ENCODE measurements at places on chromosomes 12 and 14.

DNA sequence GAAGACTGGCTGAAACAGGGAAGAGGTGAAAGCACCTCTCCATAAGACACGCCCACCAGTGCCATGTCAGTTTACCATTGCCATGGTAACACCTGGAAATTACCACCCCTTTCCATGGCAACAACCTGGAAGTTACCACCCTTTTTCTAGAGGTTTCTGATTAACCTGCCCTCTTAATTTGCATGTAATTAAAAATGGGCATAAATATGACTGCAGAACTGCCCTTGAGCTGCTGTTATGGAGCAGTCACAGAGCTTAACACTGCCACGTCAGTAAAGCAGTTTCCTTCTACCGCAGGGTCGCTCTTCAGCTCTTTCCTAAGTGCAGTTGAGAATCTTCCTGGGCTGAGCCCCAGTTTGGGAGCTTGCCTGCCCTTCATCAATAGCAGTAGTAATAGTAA is 55.2 kb downstream of the RASSF3 start:
- DNase-seq = peak; percentile 34

DNA sequence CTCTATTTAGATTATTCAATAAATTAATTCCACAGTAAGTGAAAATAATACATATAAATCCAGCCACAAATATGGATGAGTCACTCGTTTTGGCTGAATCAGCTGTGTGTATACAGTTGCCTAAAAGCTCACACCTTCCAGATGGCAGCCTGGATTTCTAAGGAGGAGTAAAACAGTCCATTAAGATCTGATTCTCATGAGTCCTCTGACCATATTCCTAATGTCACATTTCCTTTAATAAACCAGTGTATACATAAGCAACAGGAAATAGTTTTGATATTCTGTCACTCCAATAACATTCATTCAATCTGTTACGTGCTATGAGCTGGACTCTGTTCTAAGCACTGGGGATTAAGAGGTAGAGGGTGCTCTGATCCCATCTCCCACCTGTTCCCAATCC is 21.8 kb downstream of the MDM1 start:
- peak; percentile 94 for DNase-seq

DNA sequence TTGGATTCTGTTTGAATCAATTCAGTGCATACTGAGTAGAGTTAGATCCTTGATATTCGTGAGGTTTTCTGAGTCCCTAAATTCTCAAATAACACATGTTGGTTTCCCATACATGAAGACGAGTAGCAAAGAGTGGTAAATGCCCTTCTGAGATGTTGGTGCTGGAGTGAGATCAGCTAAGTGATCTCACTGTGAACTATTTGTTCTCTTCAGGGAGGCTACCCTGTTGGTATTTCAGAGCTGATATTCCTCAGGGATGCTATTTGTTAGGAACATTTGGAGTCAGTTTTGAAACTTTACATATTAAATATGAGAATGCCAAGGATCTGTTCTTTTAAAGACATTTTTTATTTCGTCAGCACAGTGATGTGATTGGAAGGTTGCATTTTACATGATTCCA is 54.7 kb downstream of the SUSD6 start:
- no peak for DNase-seq

GRCh38 chr12:111450676-111451075 is 45.0 kb downstream of the SH2B3 start:
- DNase-seq = no peak

- DNase-seq = no peak
These were observed at the start of gene NTF3 for GRCh38 chr12:5432011-5432400. NTF3 (plus strand) TSS chr12:5432108; CDS start chr12:5432325, 217 bp downstream.

DNA sequence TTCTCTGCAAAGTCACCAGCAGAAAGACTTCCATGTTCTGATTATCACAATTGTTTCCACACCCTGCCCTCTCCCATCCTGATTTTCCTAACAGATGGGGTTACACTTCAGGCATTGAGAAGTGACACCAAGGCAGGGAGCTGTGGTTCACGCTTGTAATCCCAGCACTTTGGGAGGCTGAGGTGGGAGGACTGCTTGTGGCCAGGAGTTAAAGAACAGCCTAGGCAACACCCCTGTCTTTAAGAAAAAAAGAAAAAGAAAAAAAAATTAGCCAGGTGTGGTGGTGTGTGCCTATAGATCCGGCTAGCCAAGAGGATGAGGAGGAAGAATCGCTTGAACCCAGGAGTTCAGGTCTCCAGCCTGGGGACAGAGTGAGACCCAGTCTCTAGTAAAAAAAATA is 5.2 kb downstream of the PPP1CC start:
- DNase-seq = no peak

GRCh38 chr14:55127460-55127951 is 1.5 kb upstream of the LGALS3 start:
- peak; percentile 62 for DNase-seq

DNA sequence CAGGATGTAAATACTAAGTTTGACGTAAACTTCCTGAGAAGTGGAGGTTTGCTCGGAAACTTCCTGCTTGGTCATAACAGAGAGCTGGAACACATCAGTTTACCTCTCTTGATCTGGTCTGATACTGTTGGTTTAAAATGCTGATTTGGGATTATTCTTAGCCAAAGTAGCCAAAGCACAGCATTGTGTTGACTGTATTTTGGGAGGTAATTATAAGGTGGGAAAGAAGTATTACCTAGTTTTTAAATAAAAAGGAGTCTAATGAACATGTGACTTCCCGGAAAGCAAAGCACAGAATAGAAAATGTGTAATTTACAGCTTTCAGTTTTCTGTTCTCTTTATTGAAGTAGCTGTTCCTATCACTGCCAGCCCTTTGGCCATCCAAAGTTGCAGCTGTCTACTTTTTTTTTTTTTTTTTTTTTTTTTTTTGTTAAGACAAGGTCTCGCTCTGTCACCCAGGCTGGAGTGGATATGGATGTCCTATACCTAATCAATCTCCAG is 52.2 kb upstream of the SRP54 start:
- no peak for DNase-seq

GRCh38 chr12:131854861-131855476 is 26.8 kb downstream of the MMP17 start:
- DNase-seq = no peak

- DNase-seq = no peak
These were observed 52.9 kb downstream of the GNS start for GRCh38 chr12:64706306-64706705.

GRCh38 chr12:46990211-46990610 is 89.2 kb upstream of the PCED1B start:
- no peak for DNase-seq

GRCh38 chr12:124422570-124423523 is 128.0 kb downstream of the RFLNA start:
- peak; percentile 83 for DNase-seq

DNA sequence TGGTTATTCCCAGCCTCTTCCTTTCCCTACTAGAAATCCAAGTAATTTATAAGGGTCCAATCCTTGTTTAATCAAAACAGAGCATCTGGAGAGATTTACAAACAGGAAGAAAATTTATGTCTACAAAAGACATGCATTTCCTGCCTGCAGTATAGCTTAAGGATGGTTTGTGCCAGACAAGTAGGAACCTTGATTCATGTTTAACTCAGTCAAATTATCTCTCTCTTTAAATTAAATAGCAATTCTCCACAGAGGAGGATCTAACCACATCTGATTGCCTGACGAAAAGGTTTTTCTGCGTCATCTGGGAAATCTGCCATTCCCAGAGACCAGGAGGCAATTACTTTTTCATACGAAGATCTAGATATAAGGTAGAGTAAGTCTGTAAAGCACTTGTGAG is 105.2 kb downstream of the ZFC3H1 start:
- no peak for DNase-seq

GRCh38 chr12:107311682-107312081 is 218.3 kb upstream of the CRY1 start:
- no peak for DNase-seq

DNA sequence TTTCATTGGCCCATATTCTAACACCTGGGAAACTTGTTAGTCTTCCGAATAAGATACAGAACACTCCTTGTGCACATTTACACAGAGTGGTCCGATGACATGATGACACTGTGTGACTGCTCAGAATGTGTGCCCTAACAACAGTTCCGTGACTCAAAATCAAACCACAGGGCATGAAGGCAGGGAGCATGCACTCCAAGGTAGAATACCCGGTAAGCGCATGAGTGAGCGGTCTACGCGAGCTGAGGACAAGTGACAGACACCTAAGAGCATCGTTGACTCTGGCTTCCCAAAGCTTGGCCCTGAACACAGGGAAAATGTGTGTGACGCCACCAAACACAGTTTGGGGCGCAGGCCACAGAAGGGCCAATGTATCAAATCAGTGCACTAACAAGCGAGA is 18.6 kb downstream of the CLIP1 start:
- DNase-seq = no peak

DNA sequence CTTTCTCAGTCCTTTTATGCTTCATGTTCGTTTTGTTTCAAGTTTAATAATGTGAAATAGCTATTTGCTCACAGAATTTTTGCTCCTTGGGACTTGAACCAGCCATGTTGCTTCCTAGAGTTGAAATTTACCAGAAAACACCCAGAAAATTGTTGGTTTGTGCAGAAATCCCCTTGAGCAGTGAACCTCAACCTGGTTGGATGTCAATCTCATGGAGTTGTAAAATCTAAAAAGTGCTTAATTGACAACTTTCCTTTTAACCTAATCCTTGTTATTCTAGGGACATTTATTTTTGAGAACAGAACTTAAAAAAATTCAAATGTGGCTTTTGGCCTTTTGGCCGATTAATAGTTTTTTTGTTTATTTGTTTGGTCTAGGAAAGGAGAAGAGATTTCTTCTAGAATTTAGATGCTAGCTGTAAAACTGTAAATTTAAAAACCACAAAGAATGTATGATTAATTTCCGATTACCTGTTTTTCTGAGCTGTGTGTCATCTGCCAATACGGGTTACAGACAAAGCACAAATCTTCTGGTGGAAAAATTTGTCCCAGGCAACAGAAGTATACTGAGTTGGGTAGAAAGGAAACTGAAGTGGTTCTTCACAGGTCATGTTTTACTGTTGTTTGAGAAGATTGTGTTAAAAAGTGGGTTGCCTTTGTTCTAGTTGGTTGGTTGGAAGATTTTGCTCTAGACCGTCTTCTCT is 154.4 kb downstream of the FUT8 start:
- peak; percentile 44 for DNase-seq

GRCh38 chr12:4147031-4147481 is 126.5 kb upstream of the CCND2 start:
- DNase-seq = no peak

DNA sequence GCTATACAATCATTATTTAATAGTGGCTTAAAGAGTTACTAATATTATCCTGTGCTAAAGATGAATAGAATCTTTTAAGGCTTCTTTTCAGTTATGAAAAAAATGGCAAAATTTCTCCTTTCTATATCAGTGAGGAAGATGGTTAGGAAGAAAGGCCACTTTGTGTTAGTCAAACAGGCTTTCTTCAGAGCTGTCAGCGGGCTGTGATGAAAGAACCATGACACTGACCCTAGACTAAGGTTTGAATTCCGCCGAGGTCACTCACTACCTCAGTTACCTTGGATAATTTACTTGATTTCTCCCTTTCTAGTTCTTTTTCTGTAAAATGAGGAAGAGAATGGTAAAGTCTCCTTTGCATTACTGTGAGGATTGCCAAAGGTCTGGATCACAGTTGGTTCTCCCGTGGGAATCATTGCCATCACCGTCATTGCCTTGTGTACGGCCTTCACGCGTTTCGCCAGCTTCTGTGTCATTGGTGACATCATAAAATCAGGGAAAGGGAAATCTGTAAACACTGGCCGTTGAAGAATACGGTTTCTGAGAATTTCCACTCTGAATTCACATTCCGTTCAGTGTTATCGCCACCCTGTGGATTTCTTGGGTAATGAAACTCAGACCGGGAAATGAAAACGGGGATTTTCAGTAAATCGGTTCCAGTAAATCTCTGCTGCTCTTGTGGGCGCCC is 26.7 kb upstream of the YBX3 start:
- DNase-seq = peak; percentile 92

DNA sequence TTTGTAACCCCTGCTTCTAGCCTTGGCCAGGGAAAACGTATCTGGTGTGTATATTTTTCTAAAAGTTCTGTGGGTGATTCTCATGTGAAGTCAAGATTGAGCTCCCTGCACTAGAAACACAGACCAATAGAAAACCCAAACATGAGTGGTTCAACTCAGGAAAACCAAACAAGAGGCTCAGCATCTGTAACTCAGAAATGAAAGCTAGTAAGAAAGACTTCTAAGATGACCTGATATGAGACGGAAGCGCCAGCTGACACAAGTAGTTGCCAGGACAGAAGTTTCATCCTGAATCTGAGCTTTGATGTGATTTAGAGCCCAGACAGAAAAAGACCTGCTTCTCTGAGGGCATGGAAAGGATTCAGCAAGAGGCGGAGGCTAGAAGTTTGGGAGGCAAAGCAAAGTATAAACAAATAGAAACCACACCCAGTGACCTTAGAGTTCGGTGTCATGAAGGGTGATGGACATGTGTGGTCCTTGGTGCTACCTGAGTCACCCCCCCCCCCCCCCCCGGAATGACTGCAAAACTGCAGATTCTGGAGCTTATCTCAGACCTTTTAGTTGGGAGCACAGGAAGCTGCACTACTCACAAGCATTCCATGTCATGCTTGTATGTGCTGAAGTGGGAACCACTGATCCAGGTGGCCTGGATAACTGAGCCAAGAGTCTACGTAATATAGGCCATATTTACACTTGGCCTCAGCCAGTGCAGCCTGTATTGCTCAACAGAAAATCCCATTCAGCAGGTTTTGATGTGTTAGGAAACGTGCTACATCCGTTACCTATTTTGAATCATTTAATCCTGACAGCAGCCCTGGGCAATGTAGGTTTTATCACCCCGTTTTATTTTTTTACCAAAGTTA is 191.3 kb downstream of the ANO6 start:
- DNase-seq = peak; percentile 27

- DNase-seq = peak; percentile 7
These were observed 1191.0 kb upstream of the TMEM132C start for GRCh38 chr12:127075981-127076380.

DNA sequence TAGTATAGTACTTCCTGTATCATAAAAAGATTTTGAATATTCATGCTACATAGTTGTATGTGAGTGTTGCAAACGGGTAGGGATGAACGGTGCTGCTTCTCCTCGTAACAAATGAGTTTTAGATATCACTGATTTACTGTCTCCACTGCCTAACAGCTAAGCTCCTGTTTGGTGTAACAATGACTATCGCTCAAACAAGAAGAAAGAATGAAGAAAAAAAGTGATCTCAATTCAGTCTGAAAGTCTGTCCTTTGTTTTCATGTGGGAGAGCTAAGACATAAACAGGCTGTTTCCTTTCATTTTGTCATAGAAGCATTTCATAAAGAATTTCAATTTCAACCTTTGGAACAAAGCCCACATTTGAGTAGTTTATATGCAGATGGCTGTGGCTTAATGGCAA is 26.1 kb upstream of the RTRAF start:
- DNase-seq = no peak

All from bronchial epithelial cell (primary cell).